Daoy (cell line): ENCODE measurements at places on chromosomes 7 and 10. TPM values are rescaled to one million over a fixed set of nuclear protein-coding genes. Genes with fewer than 3 reads are reported as not detected.

LRRD1 gene
- total RNA-seq: 0.17 TPM in 1 of 2 replicates, not detected in the other

MBLAC1 gene
- total RNA-seq: 6.3 and 8.1 TPM in 2 replicates

HTR7 gene
- 19.4 and 22.9 TPM in 2 replicates for total RNA-seq

OR2A12 gene
- total RNA-seq: not detected in 2 replicates

ASAH2 gene
- total RNA-seq: 0.06 and 0.46 TPM in 2 replicates

SPDYE2B gene
- not detected in 2 replicates for total RNA-seq
